ENCODE measurements at places on chromosomes 5 and 9.

- no peak for DNase-seq
Measured at GRCh38 chr5:10964806-10965205, 203.8 kb upstream of the DAP start.

DNA sequence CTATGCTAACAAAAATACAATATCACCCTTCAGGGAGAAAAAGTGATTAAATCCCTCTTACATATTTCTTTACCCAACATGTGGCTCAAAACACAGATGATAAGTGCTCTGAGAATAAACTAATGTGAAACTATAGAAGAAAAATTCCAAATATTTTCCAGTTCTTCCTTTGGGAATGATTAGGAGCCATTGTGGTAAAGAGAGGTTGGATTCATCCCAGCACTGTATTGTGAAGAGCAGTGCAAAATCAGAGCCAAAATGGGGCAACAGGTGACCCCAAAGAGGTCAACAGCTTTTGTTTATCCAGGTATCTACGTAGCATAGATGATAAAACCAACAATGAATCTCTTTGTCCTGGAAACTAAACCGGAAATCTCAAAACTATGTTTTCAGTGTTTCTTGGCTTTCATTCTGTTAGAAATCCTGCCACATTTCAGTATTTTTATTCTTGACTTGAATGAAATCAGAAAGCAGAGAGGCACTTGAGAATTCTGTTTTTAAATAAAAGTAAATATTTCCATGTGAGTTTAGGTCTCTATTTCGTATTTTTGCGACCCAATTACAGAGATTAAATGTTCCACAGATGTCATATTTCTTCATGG lies 120.4 kb upstream of the FST start:
- DNase-seq: no peak

- DNase-seq: no peak
Measured at GRCh38 chr9:77562019-77562748, 85.9 kb downstream of the GNA14 start.

GRCh38 chr5:1380011-1380817 lies 35.3 kb upstream of the CLPTM1L start:
- no peak for DNase-seq

GRCh38 chr5:95244479-95244878 lies 40.4 kb downstream of the MCTP1 start:
- no peak for DNase-seq

GRCh38 chr5:95794070-95794516 lies 28.4 kb downstream of the GLRX start:
- DNase-seq: no peak

- DNase-seq: no peak
Measured at GRCh38 chr9:83419961-83420360, 118.2 kb downstream of the FRMD3 start.

Data from tibial artery (tissue), 4 donors.